ENCODE measurements at places on chromosomes 13 and 19. TPM values are rescaled to one million over a fixed set of nuclear protein-coding genes. Genes with fewer than 3 reads are reported as not detected.

The CACNG7 gene
- total RNA-seq, result 0.04 TPM

The SMIM24 gene
- total RNA-seq, result not detected

- no peaks in the 10 kb centered on the region for H3K4me1 ChIP-seq
- DNase-seq, result no peak
- peaks cover 21% of the 10 kb centered on the region for H3K27me3 ChIP-seq
Observed at GRCh38 chr19:17790059-17790780, 4.7 kb upstream of the B3GNT3 start.

GRCh38 chr19:49071860-49072547, 495 bp downstream of the KCNA7 start:
- H3K27me3 ChIP-seq, result peaks cover 64% of the 10 kb centered on the region
- peak overlapping the region; percentile 24 for H3K4me3 ChIP-seq
- peak overlapping the region; percentile 55 for H3K27ac ChIP-seq
- H3K36me3 ChIP-seq, result no peaks in the 10 kb centered on the region
- DNase-seq, result no peak
- peaks cover 15% of the 10 kb centered on the region for H3K4me1 ChIP-seq

DNA sequence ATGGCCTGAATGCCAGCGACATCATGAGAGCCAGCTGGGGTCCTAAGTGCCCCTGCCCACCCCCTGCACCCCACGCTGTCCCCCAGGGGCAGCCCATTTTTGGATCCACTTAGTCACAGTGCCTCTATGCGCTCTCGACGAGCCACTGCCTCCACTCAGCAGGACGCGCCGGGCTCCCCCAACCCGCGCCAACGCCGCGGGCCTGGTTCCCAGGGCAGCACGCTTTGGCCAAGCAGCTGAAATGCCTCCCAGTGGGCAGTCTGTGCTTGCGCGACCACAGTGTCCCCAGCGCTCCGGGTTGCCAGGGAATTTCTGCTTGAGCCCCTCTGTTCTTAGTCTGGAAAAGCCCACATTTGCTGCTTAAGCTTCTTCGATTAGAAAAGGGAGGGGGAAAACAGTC, 39.4 kb downstream of the TMED1 start:
- no peaks in the 10 kb centered on the region for H3K27me3 ChIP-seq
- no peaks in the 10 kb centered on the region for H3K4me1 ChIP-seq
- peaks cover 82% of the 10 kb centered on the region for H3K36me3 ChIP-seq
- H3K27ac ChIP-seq, result no peak overlapping the region
- no peak overlapping the region for H3K4me3 ChIP-seq
